ENCODE measurements at places on chromosomes 2 and 18. TPM values are rescaled to one million over a fixed set of nuclear protein-coding genes. Genes with fewer than 3 reads are reported as not detected.

DNA sequence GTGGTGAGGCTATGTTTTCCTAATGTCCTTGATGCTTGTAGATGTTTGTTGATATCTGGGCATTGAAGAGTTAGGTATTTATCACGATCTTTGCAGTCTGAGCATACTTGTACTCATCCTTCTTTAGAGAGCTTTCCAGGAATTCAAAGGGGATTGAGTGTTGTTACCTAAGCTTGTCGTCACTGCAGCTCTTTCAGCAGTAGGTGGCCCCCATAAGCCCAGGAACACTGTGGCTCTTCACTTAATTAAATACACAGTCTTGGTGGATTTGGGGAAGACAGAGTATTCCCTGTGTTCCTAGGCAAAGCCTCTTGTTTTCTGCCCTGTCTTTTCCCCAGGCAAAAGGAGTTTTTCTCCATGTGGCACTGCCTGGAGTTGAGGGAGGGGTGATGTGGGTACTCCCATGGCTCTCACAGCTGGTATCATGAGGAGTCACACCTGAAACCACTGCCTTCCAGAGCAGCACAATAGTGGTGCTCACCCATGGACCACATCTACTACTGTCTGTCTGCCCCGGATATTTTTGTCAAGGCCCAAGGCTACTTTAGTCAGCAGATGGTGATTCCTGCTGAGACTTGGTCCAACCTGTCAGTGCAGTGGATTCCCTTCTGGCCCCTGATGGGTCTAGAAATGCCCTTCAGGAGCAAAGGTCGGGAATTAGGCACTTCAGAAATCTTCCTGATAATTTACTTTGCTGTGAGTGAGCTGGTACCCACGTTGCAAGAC lies 95.7 kb downstream of the GALNT13 start:
- no peak for DNase-seq

DNA sequence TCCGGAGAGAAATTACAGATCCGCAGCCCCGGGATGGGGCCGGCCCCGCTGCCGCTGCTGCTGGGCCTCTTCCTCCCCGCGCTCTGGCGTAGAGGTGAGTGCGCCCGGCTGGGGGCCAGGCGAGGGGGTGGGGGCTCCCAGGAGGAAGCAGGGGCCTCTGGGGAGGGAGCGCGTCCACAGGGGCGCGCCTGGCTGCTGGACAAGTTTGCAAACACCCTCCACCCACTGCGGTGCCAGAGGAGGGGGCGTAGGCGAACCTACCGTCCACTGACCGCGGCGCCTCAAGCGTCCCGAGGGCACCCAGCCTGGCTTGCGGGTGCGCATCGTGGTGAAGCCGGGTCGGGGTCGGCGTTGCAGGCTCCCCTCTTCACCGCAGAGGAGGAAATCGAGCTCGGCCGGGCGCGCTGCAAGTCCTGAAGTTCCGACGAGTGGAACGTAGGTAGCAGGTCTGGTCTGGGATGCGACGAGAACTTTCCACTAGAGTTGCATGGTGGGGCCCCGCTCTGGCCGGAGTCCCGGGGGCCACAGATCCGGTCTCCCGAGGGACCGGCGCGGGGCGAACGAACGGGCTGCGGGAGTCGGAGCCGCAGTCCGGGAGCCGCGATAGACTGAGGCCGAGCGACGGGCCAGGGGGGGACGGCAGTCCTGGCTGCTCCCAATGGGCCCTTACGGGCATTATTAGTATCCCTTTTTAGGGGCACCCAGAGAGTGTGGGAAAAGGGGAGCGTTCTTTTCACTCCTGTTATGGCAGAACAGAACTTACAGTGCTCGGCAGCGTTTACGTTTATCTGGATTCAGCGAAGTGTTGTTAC lies 502 bp downstream of the MERTK start:
- no peak for DNase-seq

DNA sequence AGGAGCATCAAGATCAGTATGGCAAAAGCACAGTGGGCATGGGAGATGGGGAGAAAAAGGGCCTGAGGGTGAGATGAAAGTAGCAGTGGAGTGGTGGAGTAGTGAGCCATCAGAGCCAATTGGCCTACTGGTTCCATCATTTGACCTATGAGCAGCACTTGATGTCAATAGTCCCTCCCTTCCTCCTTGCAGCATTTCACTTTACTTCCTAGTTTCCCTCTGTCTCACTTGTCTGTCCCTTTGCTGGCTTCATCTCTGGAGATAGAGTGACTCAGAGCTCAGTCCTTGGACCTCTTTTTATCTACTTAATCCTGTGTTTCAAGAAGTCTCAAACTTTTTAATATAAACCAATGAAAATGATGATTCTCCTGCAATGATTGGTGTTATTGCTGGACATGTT lies 32.1 kb downstream of the FBXO48 start:
- DNase-seq, result no peak

DNA sequence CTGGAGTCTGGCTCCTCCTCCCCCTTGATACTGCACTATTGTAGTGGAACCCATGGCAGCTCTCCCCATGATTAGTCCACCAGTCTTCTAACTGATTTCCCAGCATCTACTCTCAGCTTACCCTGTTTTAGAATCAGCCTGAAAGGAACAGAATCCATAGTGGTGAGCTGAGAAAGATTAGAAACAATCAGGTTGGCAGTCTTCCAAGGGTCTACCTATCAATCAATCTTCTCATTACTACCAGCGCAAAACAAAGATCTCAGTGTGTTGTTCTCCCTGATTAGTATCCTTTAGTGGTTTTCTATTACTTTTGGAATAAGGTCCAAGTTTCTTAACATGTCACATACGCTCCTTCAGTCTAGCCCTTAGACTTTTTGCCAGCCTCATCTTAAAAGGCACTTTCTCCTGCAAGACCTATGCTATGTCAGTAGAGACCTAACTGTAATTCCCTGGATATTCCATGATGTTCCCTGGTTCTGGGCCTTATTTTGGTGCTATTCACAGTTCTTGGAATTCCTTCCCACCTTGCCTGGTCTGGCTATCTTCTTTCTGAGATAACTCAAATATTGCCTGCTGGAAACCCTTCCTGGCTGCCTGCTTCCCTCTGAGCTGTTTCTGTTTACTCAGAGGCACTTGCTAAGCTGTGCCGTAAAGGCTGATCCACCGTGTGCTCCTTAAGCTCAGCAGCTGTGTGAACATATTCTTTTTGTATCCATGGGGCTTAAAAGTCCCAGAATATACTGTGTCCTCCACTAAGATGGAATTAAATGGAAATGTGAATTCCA lies 32.6 kb downstream of the LAMA3 start:
- no peak for DNase-seq

- no peak for DNase-seq
Observed at GRCh38 chr2:241279413-241279812, 36.1 kb downstream of the HDLBP start.

- no peak for DNase-seq
Observed at GRCh38 chr2:603869-604268, 73.3 kb downstream of the TMEM18 start.

DNA sequence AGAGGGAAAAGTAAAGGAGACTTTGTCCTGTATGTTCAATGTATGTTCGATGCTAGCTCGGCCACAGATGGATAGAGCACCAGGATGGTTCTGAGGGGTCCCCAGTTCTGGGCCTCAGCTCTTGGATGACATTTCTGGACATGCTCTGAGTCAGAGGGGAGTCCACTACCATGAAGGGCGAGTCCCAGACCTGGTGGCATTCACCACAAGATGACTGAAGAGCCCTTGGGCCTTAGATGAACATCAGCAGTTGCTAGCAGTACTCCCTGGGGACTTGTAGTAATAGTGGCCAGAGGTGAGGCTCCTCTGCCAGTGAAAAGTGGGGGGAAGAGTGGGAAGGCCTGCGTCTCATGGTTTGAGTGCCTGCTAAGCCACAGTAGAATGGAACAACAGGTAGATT lies 109.5 kb downstream of the GRB14 start:
- DNase-seq, result no peak

DNA sequence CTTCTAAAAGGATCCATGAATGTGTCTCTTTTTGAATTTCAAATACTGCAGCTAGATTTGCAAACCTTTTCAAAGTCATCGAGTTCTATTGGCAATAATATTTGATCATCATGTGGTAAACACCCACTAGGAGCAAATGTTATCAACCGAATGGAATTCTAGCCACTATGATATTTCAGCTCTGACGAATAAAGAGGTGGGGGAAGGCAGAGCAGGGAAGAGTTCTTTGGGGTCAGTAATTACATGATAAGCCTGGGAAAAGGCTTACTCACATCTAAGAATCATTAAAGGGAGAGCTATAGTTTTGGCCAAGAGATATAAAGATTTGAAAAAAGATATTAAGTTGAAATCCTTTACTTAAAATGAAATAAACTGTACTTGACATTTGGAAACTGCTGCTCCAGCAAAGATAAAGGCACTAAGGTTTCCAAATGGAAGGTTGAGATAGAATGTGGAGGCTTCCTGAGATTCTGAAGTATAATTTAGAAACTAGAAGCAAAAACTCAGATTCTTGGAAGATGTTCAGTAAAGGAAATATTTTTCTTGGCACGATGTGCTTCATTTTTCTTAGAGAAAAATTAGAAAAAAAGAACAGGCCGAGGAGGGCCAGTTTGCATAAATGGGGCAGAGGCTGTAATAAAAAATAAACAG lies 104.7 kb upstream of the ARHGAP28 start:
- no peak for DNase-seq

GRCh38 chr2:101432411-101433181 lies 42.3 kb downstream of the RFX8 start:
- no peak for DNase-seq

GRCh38 chr2:216740557-216741222 lies 45.3 kb upstream of the IGFBP5 start:
- DNase-seq, result no peak

- DNase-seq, result no peak
Observed at GRCh38 chr2:215615803-215616174, 179.9 kb upstream of the FN1 start.

- DNase-seq, result no peak
Observed at GRCh38 chr2:222064286-222064685, 234.5 kb downstream of the PAX3 start.

DNA sequence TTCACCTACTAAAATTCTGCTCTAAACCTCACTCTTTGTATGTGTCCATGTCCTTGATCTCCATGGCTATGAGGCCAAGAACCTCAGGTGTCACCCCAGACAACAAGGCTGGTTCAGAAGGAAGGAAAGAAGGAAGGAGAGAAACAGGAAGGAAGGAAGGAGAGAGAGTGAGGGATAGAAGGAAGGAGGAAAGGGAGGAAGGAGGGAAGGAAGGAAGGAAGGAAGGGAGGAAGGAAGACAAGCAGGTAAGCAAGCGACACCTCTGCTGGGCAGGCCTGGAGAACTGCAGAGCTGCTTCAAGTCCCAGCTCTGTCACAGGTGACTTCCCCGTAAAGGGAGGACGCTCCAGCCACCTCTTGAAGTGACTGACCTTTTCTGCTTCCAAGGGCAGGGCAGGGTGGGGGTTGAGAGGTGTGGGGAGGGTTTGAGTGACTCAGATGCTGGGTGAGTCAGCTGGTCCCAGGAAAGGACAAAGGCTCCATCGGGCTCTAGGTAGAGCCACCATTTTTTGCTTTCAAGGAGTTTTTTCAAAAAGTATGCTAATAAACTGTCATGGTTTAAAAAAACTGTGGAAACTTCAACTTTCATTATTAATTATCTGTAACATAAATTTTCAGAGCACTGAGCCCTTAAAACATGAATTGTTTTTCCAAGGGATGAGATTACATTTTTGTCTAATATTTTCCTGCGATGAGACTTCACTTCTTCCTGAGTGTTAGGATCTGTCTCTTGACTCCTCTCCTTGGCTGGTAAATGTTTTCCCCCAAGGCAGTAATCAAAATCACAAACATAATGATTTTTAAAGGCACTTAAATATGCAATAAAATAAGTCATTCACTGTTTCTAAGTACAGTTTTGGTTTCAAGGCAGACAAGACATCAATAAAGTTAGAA lies 90.1 kb upstream of the L3MBTL4 start:
- DNase-seq, result no peak

GRCh38 chr18:7094427-7094826 lies 23.2 kb downstream of the LAMA1 start:
- no peak for DNase-seq

DNA sequence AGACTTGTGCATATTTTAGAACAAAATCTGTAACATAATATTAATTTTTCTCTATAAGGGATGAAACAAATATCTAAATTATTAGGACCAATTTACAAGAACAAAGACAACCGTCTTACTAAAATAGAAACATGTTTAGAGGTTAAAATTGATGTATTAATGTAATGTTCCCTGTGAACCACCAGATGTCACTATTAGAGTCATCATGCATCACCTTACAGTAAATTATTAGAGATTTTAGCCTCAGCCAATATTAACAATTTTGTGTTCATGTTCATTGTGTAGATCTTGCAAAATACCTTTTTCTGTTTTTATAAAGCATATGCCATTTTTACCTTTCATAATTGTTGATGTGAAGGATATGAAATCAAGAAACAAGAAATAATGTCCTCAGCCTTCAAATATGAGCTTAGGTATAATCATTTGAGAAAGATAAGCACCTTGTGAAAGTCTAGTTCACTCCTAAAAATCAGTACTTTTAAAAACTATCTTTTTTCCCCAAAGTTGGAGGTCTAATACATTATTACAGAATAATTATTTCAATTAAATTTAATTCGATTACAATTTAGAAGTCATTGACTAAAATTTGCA lies 344.3 kb upstream of the KCNH7 start:
- no peak for DNase-seq

- peak; percentile 69 for DNase-seq
Observed at GRCh38 chr2:109129921-109130722, 1.1 kb downstream of the SH3RF3 start.

GRCh38 chr2:205698286-205699268 lies 16.3 kb downstream of the NRP2 start:
- DNase-seq, result no peak

DNA sequence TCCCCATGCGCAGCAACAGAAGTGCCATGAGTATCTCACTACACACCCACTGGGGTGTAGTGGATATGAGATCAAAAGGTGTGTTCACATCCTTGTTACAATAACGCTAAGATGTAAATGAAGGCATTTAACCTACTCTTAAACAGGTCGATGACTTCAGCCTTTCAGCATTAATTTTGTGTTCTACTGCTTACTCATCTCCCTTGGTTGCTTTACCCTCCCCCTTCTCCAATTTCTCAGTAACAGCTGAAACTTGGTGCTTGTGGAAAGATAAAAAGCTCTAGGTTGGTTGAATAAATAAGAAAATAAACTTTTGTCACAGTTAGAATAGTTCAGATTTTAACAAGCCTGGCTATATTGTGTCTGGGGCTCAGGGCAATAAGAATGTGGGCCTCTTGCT lies 147.5 kb upstream of the SESTD1 start:
- no peak for DNase-seq

SLC8A1 gene
- 761 TPM for total RNA-seq

DUSP19 gene
- total RNA-seq, result 12.4 TPM

GNAL gene
- total RNA-seq, result 9.4 TPM

MYO1B gene
- total RNA-seq, result 14.5 TPM

SCN9A gene
- total RNA-seq, result 1.0 TPM

RGPD4 gene
- total RNA-seq, result 0.11 TPM

Measured in right cardiac atrium (tissue), 5 donors.